ENCODE measurements at places on chromosomes 7 and 10.
A peak's percentile ranks its signal among the peaks of the same experiment; 100 is the strongest.

- DNase-seq = peak; percentile 21
Observed at GRCh38 chr10:71643904-71644303, 75.7 kb downstream of the C10orf105 start.

DNA sequence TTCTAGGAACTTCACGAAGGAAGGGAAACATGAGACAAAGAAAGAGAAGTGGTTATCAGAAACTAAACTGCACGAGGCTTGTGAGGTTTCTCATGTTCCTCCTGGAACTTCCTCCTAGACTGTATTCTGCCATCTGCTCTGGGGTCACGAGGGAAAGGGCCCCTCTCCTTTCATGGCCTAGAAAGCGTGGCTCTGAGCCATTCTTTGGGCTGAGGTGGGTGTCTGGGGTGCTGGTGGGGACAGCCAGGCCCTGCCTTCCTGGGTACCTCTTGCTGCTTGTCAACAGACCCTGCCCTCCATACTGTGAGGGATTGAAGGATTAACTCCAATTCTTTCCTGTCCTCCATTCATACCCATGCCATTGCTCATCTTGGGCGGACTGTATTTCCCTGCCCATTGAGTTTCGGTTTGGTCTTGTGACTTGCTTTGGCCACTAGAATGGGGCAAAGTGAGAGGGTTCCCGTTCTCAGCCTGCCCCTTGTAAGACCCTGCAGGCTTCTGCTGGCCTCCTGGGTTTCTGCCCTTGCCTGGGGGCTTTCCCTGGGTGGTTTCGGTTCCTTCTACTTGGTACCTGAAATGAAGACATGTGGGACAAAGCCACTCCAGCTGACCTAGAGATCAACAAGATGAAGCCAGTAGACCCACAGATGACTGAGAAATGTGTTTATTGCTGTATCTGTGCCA lies 14.9 kb upstream of the GIMAP8 start:
- DNase-seq = peak; percentile 93

DNA sequence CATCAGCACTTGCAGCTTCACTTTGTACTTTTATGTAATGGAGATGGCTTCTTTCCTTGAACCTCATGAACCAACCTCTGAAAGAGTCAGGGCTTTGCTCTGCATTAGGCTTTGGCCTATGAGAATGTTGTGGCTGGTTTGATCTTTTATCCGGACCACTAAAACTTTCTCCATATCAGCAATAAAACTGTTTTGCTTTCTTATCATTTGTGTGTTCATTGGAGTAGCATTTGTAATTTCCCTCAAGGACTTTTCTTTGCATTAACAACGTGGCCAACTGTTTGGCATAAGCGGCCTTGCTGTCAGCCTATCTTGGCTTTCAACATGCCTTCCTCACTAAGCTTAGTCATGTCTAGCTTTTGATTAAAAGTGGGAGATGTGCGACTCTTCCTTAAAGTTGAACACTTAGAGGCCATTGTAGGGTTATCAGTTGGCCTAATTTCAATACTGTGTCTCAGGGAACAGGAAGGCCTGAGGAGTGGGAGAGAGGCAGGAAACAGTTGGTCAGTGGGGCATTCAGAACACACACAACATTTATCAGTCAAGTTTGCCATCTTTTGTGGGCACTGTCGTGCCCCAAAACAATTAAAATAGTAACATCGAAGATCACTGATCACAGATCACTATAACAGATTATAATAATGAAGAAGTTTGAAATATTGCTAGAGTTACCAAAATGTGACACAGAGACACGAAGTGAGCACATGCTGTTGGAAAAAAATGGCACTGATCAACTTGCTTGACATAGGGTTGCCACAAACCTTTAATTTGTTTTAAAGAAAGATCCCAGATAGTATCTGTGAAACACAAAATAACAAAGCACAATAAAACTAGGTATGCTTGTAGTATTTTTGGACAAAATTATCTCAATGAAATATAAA lies 64.7 kb downstream of the NRF1 start:
- DNase-seq = no peak

DNA sequence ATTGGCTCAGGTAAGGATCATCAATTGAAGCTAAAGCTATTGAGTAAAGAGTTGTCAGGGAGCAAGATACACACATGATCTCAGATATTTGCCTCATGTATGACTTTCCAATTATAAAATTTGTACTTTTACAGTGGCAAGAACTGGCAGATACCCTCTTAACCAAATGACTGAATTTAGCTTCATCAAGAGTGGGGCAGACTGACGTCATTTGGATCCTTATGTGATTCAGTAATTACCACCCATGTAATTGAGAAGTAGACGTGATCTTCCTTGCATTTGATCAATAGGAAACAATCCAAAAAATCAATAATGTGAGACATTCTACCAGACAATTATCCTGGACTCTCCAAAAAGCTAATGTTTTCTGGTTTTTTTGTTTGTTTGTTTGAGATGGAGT lies 8.9 kb downstream of the LRRC72 start:
- DNase-seq = no peak

GRCh38 chr7:108351729-108352131 lies 104.5 kb downstream of the NRCAM start:
- no peak for DNase-seq

GRCh38 chr10:33506391-33506790 lies 171.9 kb upstream of the NRP1 start:
- DNase-seq = no peak

- DNase-seq = no peak
Observed at GRCh38 chr7:110835218-110835617, 255.7 kb upstream of the LRRN3 start.

- DNase-seq = no peak
Observed at GRCh38 chr10:43229208-43230061, 37.4 kb downstream of the RASGEF1A start.
